ENCODE measurements at places on chromosomes 3 and 15.

DNA sequence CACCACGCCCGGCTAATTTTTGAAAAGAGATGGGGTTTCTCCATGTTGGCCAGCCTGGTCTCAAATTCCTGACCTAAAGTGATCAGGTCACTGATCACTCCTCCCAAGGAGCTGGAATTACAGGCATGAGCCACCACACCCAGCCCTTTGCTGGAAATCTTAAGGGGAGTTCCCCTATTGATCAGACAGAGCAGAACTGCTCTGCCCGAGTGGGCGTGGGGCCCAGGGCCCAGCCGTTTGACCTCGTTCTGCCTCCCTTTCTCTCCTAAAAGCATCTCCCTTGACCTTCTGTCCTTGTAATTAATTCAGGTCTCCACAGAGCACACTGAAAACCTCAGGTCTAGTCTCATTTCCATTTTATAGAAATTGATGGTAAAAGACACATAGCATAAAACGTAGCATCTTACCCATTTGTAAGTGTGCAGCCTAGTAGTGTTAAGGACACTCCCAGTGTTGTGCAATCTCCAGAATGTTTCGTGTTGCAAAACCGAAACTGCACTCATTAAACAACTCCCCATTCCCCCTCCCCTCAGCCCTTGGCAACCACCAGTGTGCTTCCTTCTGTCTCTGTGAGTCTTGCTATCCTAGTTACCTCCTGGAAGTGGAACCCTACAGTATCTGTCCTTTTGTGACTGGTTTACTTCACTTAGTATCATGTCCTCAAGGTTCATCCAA, 89.3 kb downstream of the SLCO3A1 start:
- DNase-seq: peak; percentile 4

- DNase-seq: no peak
Observed at GRCh38 chr3:194251891-194252560, 99.1 kb downstream of the CPN2 start.

- DNase-seq: no peak
Observed at GRCh38 chr3:7397097-7397496, 536.2 kb downstream of the GRM7 start.

DNA sequence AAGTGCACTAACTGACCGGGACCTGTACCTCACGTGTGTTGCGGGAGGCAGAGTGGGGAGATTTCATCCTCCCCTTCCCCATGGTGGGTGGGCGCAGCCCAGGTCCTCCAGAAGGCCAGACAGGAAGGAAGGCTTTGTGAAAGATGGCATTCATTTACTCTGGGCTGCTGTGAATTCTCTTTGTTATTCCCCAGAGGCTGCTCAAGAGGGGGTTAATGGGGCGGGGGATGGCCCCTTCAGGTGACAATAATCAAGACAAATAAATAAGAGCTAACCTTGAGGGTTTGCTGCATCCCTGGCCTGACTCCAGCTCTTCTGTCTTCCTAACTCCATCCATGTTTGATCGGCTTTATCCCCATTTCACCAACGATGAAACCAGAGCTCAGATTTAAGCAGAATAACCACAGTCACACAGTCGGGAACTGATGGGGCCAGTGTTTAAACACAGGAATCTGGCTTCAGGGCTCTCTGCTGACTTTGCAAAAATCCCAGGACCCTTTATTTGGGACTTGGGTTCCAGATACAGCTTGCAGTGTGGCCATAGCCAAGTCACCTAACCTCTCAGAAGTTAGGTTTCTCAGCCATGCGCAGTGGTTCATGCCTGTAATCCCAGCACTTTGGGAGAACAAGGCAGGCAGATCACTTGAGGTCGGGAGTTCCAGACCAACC, 16.5 kb downstream of the PIF1 start:
- no peak for DNase-seq

DNA sequence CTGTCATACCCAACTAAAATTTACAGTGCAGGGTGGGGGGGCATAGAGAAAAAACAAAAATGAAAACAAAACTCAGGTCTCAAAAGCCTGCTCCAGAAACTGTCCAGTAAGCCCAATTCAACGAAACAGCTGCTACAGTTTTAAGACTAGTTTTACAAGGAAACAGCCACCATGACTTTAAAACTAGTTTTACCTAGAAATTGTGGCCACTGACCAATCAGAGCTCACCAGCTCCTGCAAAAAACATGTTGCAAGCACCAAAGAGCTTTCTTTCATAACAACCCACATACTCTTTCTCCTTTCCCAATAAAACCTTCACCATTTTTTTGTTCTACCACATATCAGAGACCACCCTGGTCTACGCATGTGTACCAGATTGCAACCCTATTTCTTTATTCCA, 7.3 kb upstream of the CFAP91 start:
- DNase-seq: no peak

DNA sequence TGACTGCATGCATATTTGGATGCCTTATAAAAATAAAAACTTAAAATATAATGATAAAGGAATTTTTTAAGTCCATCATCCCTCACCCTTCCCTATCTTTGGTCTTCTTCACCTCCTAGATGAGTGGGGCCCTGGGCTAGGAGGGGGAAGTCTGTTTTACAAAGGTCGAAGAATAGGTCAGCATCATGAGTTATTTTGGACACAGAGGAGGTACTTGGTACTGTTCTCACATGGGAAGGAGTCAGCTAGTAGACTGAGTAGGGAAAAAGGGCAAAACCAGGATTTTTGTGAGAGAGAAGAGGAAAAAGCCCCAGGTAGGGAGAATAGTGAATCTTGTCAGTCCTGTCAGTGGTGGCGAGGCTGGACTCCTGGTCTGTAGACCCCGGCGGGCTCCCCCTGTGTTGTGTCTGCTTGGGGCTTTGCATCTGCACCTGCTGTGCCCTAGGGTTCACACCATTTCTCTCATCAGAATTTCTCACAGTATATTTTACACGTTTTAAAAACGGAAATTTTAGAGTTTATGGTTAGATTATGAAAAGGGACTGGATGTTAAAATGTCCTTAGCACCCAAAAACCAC, 17.2 kb downstream of the GCSAM start:
- DNase-seq: no peak

DNA sequence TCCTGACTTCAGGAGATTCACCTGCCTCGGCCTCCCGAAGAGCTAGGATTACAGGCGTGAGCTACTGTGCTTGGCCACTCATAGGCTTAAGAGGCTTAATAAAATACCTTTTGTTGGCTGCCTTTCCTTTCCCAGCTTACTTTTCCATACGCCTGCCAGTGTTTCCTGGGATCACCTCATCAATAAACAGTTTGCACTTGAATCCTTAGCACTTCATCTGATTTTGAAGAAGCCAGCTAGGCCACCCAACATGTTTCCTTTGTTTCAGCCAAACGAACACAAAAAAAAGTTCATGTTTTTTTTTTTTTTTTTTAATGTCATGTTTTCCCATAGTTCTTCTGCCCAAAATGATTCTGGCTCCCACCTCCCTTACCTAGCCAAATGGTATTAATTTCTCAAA, 92.3 kb downstream of the RAP2B start:
- DNase-seq: no peak

- DNase-seq: no peak
Observed at GRCh38 chr15:97874139-97874538, 86.4 kb upstream of the ARRDC4 start.

- no peak for DNase-seq
Observed at GRCh38 chr3:15171096-15171495, 35.0 kb upstream of the CAPN7 start.

- no peak for DNase-seq
Observed at GRCh38 chr3:14537590-14538450, 2.3 kb downstream of the GRIP2 start.

GRCh38 chr3:90035643-90036042, 928.2 kb downstream of the EPHA3 start:
- DNase-seq: no peak

DNA sequence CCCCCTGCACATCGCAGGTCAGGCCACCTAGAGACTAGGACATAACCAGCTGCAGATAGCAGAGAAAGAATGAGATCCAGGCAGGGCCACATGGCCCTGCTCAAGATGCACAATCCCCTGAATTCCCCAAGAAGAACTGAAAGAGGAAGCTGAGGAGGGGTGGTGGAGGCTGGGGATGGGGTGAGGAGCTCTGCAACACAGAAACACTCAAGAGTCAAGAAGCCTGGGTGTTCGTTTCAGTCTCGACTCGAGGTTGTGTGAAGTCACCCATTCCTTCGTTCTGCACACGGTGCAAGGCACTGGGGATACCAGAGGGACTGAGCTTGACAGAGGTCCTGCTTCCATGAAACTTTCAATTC, 62.0 kb downstream of the TLE3 start:
- no peak for DNase-seq
